RWPE2 (cell line): ENCODE measurements at places on chromosomes 2 and 18.

DNA sequence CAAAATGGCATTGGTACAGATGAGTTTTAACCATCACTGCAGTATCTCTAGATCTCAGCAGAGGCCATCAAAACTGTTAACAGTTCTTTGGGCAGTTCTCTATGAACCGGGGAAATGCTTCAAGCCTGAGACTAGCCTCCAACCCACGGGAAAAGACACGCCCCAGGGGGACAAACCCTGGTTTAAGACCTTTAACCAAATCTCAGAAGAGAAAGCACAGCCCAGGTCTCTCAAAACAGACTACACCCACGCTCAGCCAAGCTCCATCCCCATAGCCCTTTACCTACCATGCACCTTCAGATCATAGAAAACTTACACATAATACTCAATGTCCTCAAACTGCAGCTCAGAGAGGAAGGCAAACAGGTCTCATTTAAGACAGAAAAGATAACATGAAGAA, 78.3 kb downstream of the TMEM163 start:
- DNase-seq, result no peak

DNA sequence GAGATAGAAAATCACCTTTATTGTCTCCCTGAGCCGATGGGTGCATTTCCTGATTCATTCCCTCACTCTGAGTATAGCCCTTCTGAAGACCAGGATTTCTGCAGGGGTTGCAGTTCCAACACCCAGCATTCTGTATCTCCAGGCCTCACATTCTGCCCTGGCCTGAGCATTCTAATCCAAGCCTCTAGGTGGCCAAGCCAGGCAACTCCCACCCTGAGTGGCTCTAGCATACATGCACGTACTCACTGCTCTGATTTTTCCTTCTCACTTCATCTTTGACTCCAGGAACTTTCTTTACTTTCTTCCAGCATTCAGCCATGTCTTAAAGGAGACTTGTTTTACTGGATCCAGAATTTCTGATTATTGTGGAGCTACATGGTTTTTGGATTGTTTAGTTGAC, 100.7 kb upstream of the STK39 start:
- DNase-seq, result no peak

DNA sequence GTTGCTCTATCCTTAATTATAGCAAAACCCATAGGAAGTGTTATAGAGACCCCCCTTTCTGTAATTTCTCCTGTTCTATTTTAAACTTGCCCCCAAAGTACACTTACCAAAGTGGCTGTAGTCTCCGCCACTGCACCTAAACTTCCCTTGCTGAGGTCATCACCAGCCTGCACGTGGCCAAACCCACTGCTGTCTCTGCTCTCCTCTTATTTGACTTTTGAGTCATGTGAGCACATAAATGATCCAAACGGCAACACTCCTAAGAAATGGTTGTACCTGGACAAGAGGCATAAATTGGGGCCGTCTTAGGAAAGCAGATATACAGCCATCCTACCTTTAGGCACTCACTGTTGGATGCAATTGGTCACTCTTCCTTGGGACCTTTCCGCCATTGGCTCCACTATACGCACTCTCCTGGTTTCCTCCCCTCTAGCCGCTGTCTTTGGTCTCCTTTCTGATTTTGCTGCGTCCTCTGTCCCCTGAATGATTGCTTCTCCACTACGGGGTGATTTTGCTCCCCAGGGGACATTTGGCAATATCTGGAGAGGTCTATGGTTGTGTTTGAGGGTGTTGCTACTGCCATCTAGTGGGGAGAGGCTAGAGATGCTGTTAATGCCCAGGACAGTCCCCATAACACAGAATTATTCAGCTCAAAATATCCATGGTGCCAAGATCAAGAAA, 19.2 kb upstream of the IL36G start:
- DNase-seq, result no peak

DNA sequence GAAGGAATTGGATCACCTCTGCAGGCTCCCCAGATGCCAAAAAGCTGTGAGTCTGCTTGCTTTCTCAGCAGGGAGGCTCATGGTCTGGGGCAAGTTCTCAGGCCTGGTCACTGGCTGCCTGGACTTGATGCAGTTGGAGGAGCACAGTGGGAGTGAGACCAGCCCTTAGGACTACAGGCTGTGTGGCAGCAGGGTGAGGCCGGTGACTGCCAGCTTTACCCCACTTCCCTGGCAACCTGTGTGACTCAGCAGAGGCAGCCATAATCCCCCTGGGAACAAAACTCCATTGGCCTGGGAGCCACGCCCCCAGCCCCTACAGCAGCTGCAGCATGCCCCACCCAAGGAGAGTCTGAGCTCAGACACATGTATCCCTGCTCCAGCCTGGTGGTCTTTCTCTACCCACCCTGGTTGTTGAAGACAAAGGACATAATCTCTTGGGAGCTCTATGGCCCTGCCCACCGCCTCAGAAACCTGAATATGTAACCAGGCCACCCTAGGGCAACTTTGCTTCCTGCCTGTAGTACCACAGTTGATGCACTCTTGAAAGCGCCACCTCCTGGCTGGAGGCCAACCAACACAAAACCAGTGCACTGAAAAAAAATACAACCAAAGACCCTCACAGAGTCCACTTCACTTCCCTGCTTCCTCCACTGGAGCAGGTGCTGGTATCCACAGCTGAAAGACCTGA, 106.8 kb upstream of the SPATS2L start:
- no peak for DNase-seq

- DNase-seq, result no peak
These were observed 68.6 kb upstream of the MAL start for GRCh38 chr2:94956797-94957391.

- DNase-seq, result no peak
These were observed 25.5 kb downstream of the B4GALT6 start for GRCh38 chr18:31658670-31659575.

DNA sequence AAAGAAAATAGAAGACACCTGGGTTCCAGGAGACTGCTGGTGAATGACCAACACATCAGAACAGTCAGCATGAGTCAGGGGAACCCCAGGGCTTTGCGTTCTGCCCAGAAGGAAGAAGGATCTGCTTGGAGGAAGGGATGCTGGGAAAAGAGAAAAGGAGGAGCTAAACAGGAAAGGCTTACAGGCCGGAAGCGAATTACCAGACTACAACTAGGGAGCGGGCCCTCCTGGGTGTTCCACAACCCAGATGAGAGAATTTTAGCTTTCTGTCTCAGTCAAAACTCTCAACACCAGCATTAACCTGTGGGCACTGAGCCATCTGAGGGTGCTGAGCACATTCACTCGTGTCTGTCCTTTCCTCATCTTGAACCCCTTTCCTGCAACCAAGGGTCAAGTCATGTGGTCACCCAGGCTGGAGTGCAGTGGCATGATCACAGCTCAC, 19.2 kb downstream of the CDC42EP3 start:
- peak; percentile 88 for DNase-seq

GRCh38 chr2:26754972-26755670, 9.0 kb upstream of the SLC35F6 start:
- DNase-seq, result no peak
